ENCODE measurements at places on chromosomes 1 and 21.

DNA sequence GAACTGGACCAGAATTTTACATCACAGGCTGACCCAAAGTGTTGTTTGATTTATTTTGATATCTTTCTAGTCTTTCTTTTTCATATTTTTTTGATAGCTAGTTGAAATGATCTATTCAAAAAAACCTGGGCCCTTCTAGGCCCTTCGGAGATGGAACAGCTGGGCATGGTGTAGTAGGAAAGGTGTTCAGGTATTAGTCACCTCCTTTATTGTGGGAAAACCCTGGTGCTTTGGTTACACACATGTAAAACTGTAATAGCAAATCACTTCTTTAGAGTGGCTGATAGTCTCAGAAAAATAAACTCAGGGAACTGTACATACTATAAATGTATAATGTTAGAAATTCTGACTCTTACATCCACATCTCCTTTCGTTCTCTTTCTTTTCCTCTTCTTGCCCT lies 234.5 kb downstream of the PLA2G4A start:
- DNase-seq, result no peak

DNA sequence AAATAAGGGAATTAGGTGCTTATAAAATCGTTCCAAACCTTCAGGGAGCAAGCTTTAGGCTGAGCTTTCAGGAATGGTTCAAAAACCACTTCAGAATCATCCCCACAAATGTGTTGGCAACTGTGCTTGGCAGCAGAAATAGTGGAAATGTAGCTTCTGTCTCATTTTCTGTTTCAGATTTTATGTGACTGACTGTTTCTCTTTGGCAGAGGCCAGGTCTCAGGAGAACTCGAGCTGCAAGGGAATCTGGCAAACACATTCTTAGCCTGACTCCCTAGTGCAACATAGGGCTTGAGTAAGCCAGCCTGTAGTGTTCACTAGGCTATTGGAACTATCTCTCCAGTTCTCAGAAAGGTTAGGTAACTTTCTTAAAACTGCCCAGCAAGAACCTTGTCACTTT lies 128.6 kb downstream of the PLA2G4A start:
- no peak for DNase-seq

DNA sequence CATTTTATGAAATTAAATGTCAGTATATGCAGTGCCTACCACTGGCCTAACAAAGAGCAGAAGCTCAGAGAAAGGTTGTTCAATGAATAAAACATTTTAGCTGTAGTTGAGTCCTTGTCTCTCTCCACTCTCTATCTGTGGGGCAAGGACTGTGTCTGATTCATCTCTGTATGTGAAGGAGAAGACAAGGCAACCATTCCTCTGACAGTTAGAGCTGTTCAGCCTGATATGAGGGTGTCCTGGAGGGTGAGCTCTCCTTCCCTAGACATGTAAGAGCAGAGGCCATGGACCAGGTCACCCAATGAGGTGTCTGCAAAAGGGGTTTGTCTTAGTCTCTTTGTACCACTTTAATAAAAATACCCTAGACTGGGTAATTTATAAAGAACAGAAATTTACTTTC lies 4.5 kb upstream of the PDZK1IP1 start:
- no peak for DNase-seq

GRCh38 chr1:8525558-8526275 lies 207.8 kb downstream of the SLC45A1 start:
- peak; percentile 81 for DNase-seq

GRCh38 chr1:232877365-232878028 lies 72.3 kb downstream of the MAP10 start:
- DNase-seq, result no peak

- no peak for DNase-seq
Observed at GRCh38 chr1:160761046-160761445, 22.0 kb downstream of the SLAMF7 start.

GRCh38 chr1:100658716-100659026 lies 60.9 kb upstream of the VCAM1 start:
- DNase-seq, result no peak

- peak; percentile 42 for DNase-seq
Observed at GRCh38 chr1:234597894-234598293, 12.1 kb downstream of the IRF2BP2 start.

DNA sequence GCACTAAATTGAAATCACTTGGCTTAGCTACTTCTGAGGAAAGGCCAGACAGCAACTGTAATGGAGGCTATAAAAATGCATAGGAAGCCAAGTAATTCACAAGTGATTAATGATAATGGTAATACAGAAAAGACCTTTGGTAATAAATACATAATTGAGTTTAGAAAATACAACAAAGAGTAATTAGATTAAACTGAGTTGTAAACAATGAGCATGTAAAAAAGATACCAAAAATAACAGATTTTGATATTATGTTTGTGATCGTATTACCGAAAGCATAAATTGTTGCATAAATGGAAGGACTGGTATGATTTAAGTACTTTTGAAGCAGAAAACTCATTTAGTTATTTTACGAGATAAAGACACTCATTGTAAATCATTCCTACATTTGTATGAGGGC lies 556.7 kb upstream of the TMPRSS15 start:
- no peak for DNase-seq

GRCh38 chr1:17615959-17616358 lies 76.5 kb downstream of the ARHGEF10L start:
- DNase-seq, result no peak

GRCh38 chr1:152747831-152748230 lies 10.0 kb upstream of the KPRP start:
- DNase-seq, result no peak

- DNase-seq, result no peak
Observed at GRCh38 chr1:185483664-185484450, 166.8 kb upstream of the IVNS1ABP start.

GRCh38 chr1:172670316-172670715 lies 11.4 kb downstream of the FASLG start:
- DNase-seq, result no peak

DNA sequence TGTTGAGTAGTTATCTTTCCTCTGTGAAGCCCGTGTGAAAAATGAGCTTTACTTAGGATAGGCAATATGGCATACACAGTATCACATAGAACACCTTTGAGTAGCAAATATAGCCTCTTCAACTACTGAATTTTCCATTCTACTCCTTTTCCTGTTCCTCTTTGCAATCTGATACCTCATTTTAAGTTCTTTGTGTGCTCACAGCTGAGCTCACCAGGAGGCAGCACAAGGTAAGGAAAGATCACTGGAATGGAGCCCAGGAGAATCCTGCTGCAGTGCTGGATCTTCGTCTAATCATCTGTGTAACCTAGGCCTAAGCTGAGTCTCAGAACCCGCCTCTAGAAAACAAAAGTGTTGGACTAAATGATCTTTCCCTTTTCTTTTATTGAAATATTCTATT lies 171.0 kb downstream of the LRRC40 start:
- DNase-seq, result peak; percentile 7

GRCh38 chr1:235060607-235061470 lies 67.8 kb downstream of the TOMM20 start:
- DNase-seq, result no peak

GRCh38 chr1:31879981-31880608 lies 58.1 kb downstream of the PTP4A2 start:
- no peak for DNase-seq

DNA sequence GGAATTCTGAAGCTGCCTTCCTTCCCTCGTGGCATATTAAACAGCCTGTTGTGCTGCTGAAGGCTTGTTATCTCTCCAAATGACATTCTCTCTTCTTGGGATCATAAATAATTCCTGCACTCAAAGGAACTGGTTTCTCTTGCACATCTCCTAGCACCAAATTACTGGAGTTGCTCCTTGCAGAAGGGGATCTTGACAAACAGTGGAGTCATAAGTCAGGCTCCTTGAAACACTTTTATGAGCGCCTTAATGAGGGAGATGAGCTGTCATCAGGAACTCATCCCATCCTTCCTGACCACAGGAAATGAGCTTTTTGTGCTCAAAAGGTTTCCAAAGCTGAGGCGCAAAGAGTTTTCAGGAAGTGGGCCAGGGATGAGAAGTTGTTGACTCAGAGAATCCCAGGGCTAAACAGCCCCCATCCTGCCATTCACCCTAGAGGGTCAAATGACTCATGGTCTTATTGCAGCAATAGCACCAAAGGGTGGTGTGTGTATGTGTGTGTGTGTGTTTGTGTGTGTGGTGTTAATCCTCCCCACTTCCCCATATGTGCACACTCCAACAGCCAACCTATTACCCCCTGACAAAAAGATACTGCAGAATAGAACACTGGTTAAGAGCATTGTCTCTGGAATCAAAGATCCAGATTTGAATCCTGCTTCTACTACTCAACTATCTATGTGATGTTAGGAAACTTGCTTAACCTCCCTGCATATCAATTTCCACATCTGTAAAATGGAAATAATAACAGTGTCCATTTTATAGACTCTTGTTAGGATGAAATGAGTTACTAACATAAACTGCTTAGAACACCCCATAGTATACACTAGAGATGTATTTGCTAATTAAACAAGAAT lies 2.8 kb upstream of the PHC2 start:
- DNase-seq, result no peak

GRCh38 chr21:14071902-14072734 lies 138.6 kb downstream of the LIPI start:
- DNase-seq, result no peak

DNA sequence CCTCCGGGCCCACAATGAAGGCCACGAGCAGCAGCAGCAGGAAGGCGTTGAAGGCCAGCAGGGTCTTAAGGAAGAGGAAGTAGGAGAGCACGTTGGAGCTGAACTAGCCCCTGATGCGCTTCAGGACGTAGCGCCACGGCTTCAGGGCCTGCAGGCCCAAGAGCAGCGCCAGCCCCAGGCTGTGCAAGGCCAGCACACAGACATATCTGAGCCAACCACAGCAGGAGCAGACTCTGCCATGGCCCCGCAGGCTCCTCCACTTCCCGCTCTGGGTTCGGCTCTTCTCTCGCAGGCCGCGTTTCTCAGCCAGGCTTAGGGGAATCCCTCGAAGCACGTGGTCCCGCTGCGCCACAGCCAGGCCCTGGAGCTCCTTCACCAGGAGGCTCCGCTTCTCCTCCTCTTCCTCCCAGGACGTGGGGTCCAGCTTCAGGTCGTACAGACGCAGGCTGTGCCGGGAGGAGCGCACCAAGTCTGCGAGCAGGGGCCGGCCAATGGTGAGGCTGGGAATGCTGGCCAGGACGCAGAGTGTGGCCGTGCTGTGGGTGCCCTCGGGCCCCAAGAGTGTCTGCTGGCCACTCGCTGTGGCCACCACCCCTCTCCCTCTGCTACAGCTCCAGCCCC lies 41.7 kb downstream of the ZNF691 start:
- DNase-seq, result no peak

DNA sequence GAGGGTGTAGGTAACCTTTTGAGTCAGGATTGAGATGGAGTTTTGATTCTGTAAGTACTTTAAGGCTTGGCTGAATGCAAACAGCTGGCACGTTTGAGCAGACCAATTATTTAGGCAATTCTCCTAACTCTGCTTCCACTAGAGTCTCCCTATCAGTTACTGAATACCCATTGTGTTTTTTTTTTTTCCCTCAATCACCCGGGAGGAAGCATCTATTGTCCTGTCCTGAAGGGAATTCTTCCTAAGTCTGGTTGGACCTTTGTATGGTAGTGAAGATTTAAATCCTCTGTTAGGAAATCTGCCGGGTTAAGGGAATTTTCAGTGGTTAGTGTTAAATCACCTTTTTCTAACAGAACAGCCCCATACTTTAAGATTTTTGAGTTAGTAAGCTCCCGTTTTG lies 571.2 kb upstream of the USP24 start:
- no peak for DNase-seq

- DNase-seq, result no peak
Observed at GRCh38 chr1:248793592-248793991, 32.1 kb downstream of the SH3BP5L start.

DNA sequence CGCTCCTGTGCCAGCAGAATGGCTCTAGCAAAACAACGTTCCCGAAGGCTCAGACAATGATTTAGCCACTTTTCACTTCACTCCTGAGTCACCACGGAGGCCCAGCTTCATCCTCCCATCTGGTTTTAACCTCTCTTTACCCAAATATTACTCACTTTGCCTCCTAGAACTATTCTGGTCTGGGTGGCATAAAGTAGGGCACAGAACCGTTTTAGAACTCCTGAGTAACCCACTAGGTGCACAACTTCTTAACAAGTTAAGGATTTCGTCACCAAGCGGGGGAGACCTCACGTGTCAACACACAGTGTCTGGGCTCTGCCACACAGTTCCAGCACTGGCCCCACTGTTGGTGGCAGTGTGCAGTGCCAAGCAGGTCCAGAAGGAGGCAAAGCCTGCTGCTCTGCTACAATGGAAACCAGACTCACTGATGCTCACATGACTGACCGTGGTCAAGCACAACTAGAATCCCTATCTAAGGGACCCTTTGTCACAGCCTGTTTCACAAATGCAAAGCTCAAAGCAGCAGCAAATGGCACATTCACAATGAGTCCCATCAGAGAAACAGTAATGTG lies 121.7 kb downstream of the SIPA1L2 start:
- DNase-seq, result no peak

DNA sequence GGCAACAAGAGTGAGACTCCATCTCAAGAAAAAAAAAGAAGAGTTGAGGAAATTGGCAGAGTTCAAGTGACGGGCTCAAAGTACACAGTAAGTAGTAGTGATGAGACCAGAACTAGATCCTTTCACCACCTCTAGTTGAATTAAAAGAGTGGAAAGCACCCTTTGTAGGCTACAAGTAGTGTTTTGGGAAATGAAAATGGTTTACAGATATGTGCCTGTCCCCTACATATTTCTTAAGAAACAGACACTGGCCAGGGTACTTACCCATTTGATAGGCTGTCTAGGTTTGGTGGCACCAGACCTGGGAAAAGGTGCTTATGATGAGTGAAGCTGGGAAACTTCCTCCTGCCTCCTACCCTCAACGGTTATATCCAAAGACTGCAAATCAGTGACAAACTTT lies 163.7 kb upstream of the BEND5 start:
- DNase-seq, result no peak

- DNase-seq, result no peak
Observed at GRCh38 chr1:51612447-51612961, 4.4 kb upstream of the OSBPL9 start.

DNA sequence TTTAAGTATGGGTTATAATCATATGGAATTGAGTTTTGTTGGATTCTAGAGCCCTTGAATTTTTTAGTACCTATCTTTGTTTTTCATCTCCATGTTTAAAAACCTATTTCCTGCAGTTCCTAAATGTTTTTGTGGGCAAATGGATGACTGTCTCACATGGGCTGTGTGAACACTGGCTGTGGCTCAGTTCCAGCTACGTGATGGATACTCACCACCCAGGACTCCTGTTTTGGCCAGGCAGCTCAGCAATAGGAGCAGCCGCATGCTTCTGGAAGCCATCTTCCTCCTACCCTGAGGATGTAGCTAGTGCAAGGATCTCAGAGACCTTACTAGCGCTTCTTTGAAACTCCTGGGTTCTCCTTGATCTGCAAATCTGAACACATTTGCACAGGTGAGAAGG lies 2.8 kb downstream of the REG4 start:
- DNase-seq, result no peak

- DNase-seq, result no peak
Observed at GRCh38 chr1:37485902-37486679, 11.7 kb downstream of the ZC3H12A start.
